Type B pancreatic cell (in vitro differentiated cells): ENCODE measurements at places on chromosomes 1 and 21. TPM values are rescaled to one million over a fixed set of nuclear protein-coding genes. Genes with fewer than 3 reads are reported as not detected.

DNA sequence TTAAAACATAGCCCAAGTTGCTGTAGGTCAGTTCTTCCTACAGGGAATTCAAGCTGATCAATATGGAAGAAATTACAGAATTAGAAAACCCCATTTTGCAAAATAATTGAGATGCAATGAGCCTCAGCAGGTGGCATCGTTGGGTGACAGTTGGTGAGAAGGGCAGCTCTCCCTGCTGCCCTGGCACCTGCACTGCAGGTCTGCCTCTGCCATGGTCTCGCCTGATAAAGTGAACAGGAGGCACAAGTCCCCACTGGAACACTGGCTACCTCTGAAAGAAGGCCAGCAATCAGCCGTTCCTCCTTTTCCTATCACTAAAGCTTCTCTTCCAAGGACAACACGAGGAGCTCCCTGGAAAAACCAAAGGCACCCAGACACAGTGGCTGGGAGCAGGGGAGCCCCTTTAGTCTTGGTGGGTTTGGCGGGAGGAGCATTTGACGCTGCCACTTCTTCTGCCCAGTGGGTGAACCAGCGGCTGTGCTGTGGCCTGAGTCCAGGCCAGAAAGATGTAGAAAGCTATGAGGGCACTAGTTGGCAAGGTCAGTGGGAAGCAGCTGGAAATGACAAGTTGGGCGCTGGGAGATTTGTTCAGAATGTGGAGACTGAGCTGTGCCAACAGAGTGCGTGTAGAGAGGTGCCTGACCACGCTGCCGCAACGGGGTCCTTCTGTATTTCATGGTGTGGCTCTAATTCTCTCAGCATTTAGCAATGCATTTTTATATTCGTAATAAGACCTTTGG, 93.1 kb downstream of the RIPK4 start:
- no peak for DNase-seq

GRCh38 chr1:100627936-100628335, 90.0 kb downstream of the GPR88 start:
- no peak for DNase-seq

DNA sequence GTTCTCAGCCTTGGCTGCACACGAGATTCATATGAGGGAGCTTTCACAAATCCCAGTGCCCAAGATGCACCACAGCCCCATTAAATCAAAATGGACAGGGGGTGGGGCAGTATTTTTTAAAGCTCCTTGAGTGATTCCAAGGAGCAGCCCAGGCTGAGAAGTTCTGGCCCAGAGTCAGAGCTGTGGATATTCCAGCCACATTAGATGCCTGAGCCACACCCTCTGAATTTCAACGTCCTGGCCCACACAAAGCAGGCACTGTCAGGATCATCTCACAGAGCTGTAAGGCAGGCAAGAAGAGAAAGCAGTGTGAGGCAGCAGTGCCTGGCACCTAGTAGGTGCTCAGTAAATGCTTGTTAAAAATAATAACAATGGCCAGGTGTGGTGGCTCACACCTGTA, 37.4 kb downstream of the PAX7 start:
- DNase-seq, result no peak

GRCh38 chr1:101364370-101365120, 127.7 kb downstream of the S1PR1 start:
- no peak for DNase-seq

- DNase-seq, result no peak
These were observed 50.9 kb upstream of the NR5A2 start for GRCh38 chr1:199976496-199977144.

DNA sequence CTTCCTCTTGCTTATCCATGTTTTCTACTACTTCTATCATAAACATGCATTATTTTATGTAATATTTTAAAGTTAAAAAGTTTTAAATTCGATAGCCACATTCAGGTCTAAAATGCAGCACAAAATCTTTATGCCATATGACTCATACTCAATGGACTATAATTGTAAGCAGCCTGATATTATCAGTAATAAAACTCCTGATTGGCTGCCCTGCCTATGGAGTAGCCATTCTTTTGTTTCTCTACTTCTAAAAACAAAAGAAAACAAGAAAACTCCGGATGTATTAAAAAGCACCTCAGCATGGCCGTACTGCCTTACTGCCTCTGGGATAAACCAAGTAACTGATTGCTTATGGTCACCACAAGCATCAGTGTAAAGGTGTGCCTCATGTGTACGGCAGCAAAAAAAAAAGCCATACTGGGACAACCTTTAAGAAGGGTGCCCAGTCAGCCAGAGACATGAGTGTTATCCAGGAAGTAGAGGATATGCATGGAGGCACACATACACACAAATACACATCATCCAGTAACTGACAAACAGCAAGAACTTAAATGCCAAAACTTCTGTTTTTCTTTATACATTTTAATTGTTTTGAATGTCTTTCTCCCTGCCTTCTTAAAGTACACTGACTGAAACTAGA, 9.2 kb downstream of the SLC35D1 start:
- no peak for DNase-seq

- no peak for DNase-seq
These were observed 214.6 kb upstream of the NCAM2 start for GRCh38 chr21:20783611-20784010.

DNA sequence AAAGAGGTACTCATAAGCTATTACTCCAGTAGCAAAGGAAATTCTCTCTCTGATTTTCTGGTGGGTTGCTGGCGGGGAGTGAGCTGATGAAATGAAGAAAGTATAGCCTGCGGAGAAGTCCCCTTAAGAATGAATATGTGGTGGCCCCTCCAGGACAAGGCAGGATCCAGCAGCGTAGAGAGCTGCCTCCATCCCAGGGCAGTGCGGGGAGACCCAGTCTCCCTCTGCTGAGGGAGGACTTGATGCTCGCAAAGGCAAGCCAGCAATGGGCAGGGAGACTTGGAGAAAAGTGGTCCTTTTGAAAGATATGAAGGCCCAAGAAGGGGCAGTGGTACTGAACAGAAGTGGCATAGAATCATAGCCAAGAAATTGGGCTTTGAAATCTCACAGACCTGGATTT, 106.0 kb upstream of the SLC44A3 start:
- no peak for DNase-seq

- no peak for DNase-seq
These were observed 20.8 kb upstream of the PDZK1IP1 start for GRCh38 chr1:47210666-47211065.

DNA sequence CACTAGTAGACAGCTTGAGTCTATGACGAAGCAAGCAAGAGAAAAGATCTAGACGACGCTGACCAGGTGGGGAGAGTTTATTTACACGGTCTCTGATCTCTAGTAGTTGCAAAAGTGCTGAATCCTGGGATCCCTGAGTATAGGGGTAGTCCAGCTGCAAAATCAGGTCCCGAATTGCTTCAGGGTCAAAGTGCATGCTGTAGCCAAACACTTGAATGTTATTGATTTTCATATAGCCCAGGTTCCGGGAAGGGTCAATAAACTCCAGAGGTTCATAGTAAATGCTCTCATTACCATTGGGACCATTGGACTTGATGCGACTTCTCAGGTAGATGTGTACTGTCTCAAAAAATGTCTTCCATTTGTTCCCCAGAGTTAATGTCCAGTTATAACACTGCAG, 379.6 kb downstream of the BRINP3 start:
- DNase-seq, result no peak

- no peak for DNase-seq
These were observed 29.0 kb downstream of the MDM4 start for GRCh38 chr1:204545202-204545601.

DNA sequence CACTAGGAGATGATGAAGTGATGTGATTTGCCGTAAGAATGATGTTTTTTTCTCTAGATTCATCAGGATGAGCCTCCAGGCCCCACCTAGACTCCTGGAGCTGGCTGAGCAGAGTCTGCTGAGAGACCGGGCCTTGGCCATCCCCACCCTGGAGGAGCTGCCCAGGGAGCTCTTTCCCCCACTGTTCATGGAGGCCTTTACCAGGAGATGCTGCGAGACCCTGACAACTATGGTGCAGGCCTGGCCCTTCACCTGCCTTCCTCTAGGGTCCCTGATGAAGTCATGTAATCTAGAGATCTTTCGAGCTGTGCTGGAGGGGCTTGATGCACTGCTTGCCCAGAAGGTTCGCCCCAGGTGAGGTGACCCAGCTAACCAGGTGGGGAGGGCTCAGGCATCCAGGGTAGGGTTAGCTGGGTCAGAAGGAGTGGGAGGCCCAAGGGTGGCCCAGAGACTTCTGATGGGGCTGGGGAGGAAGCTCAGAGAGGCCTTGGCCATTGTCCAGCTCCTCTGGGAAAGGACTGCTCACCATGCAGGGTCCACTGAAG, 1.3 kb downstream of the PRAMEF12 start:
- DNase-seq, result no peak

- no peak for DNase-seq
These were observed 3.2 kb upstream of the SRM start for GRCh38 chr1:11062965-11063401.

The SPRR2F gene
- 2.5 and 5.1 TPM in 2 replicates for total RNA-seq

The NADK gene
- total RNA-seq, result 78.4 and 89.2 TPM in 2 replicates

The SERINC2 gene
- total RNA-seq, result 77.7 and 118 TPM in 2 replicates

The FCMR gene
- total RNA-seq, result 0.58 and 0.81 TPM in 2 replicates

The CD5L gene
- not detected in 2 replicates for total RNA-seq

The LRRC8C gene
- total RNA-seq, result 1.00 and 5.2 TPM in 2 replicates

The C1orf53 gene
- 2.2 and 3.7 TPM in 2 replicates for total RNA-seq

The SPOCD1 gene
- total RNA-seq, result 0.52 and 1.1 TPM in 2 replicates

The TACSTD2 gene
- 21.2 and 39.7 TPM in 2 replicates for total RNA-seq
